ENCODE measurements at places on chromosomes 11 and 22.

DNA sequence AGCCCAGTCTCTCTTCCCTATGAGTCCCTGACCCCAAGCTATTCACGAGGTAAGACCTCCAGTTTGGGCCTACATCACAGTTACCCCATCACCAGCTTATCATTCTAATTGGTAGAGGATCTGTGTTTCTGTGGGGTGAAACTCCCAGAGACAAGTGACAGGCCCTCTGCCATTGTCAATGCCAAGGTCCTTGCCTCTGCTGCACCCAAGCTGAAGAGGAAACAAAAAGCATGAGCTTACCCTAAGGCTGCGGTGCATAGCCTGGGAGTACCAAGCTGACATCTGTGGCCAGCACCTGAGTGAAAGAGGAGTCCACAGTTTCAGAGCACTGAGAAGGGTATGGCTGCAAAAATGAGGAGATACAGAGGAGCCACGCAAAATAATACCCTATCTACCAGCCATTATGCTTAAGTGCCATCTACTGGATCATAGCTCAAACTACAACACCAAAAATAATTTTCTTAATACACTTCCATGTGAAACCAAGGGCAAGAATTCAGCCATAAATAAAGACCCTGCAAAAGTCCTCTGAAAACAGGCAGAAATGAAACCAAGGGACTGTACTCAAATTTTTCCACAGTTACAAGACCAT is 62.3 kb upstream of the ANO5 start:
- DNase-seq, result no peak

- DNase-seq, result no peak
Observed at GRCh38 chr11:13923716-13924650, 38.5 kb upstream of the SPON1 start.

- DNase-seq, result no peak
Observed at GRCh38 chr11:121109471-121109870, 8.4 kb downstream of the TECTA start.

GRCh38 chr11:9855579-9856287 is 191.9 kb downstream of the SWAP70 start:
- DNase-seq, result no peak

DNA sequence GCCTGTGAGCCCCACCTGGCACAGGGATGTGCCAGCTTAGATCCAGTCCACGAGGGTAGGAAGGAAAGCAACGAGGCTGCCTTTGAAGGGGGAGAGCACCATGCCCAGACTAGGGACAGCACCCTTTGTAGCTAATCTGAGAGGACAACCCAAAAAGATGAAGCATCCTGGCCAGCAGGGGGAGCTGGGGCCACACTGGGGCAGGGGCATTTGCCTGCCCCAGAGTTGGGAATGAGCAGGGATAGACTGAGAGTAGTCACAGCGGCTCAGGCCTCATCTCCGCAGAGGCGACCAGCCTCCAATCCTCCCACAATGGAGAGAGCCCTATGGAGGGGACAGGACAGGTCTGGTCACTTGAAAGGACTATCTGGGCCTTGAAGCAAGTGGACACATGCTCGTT is 16.4 kb downstream of the LMO1 start:
- DNase-seq, result peak; percentile 9

- DNase-seq, result no peak
Observed at GRCh38 chr11:83572581-83573496, 286.7 kb upstream of the CCDC90B start.

GRCh38 chr11:46917109-46917761 is 1.1 kb downstream of the LRP4 start:
- no peak for DNase-seq

DNA sequence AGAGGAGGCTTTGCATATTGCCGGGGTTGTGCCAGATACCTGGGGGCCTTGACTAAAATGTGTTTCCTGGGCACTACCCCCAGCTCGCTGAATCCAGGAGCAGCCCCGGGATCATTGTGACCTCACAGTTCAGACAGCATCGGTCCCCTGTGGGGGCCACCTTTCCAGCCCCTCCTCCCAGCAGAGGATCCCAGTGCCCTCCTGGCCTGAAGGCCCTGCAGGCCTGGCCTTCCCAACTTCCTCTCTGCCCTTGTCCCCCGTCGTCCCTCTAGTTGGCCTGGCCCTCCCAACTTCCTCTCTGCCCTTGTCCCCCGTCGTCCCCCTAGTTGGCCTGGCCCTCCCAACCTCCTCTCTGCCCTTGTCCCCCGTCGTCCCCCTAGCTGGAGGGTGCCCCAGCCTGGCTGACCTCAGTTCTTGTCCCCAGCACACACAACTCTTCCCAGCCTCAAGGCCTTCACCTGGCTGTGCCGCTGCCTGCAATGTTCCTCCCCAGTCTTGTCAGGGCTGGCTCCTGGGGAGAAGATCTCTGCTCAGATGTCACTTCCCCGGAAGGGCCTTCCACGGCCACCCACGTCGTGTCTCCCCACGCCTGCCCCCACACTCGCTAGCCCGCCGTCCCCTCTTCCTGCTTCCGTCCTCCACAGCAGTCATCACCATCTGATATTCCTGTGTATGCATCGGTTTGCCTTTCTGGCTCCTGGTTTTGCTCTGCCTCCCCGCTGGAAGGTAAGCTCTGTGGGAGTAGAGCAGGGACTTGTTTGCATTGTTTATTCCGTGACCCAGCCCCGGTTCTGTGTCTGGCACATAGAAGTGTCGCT is 12.6 kb upstream of the ANO1 start:
- DNase-seq, result no peak

GRCh38 chr11:125093502-125093901 is 17.9 kb downstream of the TMEM218 start:
- no peak for DNase-seq

DNA sequence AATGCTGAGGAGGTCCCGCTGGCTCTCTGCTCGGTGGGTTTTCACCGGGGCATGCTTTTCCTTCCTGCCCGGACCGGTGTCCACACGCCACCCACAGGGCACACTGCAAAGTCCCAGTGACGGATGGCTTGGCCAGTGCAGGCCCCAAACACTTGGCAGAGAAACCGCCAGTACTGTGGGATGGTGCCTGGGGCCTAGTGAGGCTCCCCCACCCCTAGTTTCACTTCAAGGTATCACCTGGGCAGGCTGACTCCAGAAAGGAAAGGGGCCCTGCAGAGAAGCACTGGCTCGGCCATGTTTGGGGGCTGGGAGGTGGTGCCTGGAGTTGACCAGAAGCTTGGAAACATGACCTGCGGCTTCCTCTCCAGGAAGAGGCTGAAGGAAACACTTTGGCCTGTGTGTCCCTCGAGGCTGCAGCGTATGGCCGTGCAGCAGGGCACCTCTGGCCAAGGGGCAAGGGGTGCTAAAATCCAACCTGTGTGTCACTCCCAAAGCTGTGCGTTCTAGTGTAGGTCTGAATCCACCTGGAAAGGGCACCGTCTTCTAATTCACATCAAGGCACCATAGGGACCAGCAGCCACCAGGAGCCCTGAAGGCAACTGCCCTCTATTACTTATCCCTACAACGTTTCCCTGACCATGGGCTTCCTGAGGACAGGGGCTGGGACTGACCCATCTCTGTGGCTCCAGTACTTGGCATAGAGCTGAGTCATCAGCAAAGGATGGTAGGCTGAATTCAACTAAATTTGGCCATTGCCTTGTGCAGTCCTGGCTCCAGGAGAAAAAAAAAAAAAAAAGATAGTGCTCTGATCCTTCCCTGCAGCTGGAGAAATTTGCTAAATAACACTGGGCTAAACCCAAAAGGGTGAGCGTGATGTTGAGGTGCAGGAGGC is 22.6 kb downstream of the TPBGL start:
- no peak for DNase-seq

DNA sequence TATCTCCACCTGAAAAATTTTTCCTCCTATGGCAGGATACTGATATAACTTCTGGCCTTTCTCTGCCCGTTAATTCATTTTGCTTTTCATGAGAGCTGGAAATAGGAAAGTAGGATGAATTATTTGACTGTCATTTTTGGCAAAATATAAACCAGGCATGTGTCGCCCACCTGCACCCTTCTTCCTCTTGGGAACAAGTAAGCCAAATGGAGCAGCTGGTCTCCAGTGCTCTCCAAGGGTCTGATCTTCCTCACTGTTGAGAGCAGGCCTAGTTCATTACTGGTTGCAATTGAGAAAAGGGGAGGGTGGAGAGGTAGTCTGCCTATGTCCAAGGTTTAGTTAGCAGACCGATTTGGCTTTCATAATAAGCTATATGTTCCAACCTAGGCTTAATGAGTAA is 582.2 kb downstream of the DLG2 start:
- no peak for DNase-seq

DNA sequence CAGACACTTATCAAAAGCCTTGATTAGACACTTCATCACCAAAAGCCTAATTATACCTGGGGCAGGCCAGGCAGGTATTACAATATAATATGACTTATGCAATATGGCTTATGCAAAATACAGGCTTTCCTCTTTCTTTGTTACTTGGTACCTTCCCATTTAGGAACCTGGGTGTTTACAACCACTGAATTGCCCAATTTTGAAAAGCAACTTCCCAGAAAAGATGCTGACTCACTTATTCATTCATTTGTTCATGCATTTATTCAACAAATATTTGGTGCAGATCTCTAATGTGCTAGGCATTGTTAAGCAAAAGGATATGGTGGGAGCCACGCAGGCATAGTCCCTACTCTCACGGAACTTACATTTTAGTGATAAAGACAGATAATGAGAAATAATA is 13.6 kb upstream of the JAML start:
- DNase-seq, result no peak

DNA sequence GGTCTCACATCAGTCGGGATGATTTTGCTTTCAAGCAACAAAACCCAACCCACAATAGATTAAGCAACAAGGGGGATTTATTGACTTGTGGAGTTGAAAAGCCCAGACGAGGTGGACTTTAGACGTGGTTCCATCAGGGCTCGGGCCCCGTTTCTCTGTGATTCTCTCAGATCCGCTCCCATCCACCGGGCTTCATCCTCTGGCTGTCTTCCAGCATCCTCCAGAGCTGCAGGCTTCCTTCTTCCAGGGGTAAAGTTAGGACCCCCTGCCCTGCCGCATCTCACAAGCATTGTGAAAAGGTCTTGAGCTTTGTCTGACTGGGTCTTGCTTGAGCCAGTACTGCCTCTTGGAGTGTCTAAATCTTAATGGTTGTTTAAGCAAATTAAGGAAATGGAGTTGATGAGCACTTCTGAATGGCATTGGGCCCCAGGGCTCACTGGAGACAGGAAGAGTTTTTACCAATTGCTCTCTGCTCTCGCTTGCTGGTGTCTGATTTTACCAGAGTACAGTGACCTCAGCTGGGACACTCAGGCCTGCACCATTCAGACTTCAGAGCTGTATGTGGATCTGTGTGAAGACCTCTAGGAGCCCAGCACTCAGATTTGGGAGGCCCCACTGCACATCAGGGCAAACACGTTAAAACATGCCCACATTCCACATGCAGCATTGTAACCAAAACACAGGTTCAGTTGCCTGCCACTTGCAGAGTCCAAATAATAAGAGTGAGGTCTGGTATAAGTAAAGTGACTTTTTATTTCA is 13.5 kb upstream of the FTH1 start:
- no peak for DNase-seq

GRCh38 chr11:2149460-2149859 is 10.3 kb upstream of the IGF2 start:
- DNase-seq, result no peak

DNA sequence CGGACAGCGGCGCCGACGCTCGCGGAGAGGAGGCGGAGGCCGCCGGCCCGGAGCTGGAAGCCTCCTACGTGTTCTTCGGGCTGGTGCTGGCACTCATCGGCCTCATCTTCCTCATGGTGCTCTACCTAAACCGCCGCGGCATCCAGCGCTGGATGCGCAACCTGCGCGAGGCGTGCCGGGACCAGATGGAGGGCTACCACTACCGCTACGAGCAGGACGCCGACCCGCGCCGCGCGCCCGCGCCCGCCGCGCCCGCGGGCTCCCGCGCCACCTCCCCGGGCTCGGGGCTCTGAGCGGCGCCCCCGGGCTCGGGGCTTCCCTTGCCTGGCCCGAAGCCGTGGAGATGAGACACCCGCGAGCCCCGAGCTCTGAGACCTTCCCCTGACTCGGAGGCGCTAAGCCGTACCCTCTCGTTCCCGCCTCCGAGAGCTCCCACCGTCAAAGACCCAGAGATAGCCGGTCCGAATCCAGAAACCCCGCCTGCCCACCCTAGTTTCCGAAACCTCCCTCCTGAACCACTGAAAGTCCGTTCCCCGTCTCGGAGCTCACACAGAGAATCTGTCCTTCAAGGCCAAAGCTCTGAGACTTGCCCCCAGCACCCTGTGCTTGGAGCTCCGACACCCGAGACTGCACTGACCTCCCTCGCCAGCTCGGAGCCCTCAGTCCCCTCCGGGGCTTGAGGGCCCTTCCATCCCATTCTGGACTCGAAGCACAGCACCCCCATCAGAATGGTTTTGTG is 1.5 kb downstream of the TPBGL start:
- no peak for DNase-seq

DNA sequence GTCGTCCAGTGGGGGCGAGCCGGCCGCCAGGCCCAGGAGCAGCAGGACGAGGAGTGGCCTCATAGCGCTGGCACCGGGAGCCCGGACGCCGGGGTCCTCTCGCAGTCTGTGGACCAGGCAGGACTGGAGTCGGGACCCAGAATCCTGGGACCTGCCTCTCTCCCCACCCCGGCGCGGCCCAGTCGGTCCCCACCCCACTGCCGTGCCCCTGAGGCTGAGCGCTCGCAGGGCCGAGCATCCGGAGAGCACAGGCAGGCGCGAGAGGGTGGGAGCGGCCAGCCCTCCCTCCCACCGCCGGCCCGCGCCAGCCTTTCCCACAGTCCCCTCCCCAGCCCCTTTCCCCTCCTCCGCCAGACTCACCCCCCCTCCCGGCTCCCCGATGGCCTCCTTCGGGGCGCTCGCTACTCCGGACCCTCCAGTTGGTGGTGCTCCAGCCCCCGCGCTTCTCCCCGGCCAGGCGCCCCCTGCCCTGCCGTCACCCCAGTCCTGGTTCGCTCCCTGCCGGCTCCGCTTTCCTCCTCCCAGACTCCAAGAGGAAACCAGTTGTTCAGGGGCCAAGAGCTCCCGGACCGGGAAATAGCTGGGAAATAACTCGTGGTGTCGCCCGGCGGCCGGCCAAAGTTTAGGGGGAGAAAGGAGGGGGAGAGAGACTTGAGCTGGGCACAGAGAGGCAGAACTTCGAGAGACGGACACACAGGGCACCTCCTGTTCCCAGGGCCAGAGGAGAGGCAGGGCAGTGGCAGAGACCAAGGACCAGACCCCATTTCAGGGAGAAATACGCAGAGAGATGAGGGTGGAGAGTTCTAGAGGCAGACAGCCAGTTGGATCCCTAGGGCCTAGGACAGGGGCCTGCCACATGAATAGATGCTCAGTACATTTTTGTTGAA is at the start of gene C1QTNF5:
Gene C1QTNF5, minus strand, starts transcription at position 549 of the 887 bp plus-strand sequence. Its CDS starts 486 bp downstream, at position 63.
- peak; percentile 95 for DNase-seq

Measured in left hindlimb (tissue), 1 donor.